ENCODE measurements at places on chromosomes 5 and 9.
A peak's percentile ranks its signal among the peaks of the same experiment; 100 is the strongest.

DNA sequence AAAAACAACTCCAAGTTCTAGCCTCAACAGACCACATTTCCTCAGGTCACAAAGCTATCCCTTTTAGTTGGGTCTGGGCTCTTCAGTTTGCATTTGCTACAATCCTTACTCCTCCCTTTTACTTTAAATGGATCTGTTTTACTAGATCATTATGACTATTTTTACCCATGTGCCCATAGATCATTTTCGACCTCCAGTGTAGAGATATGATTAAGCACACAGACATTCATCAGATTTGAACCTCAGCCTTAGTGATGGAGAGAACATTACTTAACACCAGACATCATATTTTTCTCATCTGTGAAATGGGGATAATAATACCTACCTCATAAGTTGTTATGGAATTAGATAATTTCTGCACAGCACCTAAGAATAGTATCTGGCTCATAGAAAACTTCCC, 141.9 kb downstream of the NPR3 start:
- no peak for DNase-seq

- DNase-seq: no peak
Observed at GRCh38 chr9:76592974-76593347, 134.0 kb downstream of the GCNT1 start.

DNA sequence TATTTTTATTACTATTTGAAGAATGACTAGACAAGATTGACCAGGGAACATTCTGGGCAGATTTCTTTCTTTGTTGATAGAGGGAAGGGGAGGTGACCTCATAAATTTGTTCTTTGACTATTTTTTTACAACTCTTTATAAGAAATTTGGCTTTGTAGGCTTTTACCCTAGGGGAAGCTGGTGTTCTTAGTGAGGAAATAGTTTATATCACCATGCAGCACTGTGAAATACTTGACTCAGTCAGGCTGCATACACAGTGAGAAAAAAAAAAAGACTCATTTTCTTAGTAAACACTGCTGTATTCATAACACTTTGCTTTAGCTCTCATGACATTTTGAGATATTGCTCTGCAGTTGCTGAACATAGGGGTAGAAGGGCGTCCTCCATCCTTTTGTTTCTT, 336.6 kb upstream of the PIK3R1 start:
- DNase-seq: no peak

DNA sequence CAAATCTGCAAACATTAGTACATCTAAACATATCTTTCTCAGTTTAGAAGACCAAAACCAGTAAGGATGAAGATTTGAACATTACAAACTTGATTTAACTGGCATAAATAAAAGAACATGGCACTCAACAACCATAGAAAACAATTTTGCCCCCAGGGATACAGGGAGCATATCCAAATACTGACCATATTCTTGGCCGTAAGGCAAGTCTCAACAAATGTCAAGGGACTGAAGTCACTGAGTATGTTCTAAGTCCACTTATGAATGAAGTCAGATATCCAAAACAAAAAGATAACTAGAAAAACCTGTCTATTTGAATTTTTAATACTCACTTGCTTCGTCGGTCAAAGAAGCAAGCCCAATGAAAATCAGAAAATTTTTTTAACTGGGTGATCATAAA, 14.1 kb downstream of the FEM1C start:
- DNase-seq: no peak

DNA sequence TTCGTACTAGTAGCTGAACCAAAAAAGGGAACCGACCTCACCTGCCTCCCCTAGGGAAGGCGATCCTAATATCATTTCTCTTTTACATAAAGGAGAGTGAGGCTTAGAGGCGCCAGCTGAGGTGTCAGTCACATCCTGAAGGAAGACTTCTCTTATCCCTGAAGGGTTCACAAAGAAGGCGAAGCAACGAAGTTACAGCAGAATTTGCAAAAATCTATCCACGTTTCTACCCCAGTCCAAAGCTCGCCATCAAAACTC, 598 bp upstream of the KIAA1191 start:
- no peak for DNase-seq

GRCh38 chr9:94925751-94926430, 199.4 kb downstream of the AOPEP start:
- DNase-seq: no peak

DNA sequence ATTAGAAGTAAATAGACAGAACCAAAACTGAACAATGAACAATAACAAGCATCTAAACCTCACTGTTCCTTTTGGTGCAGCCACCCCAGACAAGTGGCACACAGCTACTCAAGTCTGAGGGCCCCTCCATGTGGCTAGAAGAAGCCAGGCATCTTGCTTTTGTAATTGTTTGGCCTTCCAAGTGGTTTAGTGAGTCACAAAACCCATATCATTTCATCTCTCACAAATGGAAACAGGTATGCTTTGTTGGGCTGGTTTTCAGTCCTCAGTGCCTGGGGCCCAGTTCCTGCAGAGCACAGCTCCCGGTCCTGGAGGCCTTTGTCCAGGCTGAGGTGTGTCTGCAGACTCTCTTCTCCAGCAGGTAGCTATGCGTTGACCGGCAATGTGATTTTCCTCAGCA, 16.7 kb downstream of the PRLR start:
- DNase-seq: no peak

- DNase-seq: no peak
Observed at GRCh38 chr5:166358127-166358830, 1933.2 kb upstream of the WWC1 start.

- DNase-seq: no peak
Observed at GRCh38 chr5:132054031-132054696, 6.3 kb upstream of the IL3 start.

DNA sequence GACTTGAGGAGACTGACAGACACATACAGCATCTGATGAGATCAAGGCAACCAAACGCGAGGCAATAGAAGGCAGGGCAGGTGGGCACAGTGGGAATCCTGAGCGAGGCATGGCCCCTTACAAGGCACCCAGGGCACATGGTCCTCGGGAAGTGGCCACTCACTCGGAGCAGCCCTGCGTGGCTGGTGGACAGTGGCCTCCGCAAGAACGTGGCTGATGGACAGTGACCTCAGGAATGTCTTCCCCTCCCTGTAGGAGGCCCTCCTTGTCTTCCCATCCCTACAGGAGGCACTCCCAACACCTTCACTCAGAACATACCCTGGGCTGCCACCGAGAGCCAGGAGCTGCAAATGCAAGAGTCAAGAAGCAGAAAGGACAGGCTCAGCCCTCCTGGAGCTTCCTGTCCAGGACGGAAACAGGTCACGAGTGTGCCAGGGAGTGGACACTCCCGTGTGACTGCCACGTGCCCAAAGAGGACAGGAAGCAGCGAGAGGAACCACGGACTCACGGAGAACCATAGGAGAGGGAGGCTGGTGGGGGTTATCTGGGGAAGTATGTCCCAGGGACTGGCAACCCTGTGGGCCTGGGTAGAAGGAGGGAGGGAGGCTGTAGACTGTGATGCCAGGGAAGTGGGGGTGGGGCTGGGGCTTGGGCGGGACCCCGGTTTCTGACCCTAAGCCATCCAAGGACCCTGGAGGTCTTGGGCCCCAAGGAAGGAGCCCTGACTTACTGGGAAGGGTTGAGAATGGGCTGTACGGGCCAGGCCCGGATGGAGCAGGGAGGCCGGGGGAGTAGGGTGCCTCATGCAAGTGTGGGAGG, 321.9 kb upstream of the IRX4 start:
- DNase-seq: no peak

DNA sequence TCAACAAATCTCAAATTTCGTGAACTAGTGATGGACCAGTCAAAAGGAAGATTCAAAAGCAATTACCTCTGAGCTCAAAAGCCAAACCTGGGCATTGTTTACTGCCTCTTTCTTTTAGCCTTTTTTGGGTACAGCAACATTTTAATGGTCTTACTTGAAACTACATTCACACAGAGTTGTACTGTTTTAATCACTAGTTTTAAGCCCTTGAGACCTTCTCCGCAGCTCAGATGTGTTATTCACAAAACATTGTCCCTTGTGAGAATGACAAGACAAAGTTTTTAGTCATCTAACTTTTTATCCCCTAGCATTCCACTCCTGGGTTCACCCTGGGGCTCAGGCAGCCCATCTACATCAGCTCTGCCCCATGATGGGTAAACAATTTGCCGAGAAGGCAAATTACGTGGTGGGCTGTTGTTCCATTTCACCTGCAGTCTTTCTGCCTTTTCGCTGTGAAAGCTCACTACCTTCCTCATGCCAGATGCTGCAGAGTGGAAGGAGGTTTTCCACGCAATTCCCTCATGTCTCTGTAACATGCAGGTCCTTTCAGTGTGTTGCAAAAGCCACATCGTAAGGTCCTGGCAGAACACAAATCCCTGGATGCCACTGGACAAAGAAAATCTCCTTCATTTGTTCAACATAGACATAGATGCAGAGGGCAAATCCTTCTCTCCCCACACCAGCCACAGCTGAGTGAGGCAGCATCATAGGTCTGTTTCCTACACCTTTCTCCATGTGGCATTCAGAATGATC, 175.7 kb downstream of the EBF1 start:
- DNase-seq: no peak

DNA sequence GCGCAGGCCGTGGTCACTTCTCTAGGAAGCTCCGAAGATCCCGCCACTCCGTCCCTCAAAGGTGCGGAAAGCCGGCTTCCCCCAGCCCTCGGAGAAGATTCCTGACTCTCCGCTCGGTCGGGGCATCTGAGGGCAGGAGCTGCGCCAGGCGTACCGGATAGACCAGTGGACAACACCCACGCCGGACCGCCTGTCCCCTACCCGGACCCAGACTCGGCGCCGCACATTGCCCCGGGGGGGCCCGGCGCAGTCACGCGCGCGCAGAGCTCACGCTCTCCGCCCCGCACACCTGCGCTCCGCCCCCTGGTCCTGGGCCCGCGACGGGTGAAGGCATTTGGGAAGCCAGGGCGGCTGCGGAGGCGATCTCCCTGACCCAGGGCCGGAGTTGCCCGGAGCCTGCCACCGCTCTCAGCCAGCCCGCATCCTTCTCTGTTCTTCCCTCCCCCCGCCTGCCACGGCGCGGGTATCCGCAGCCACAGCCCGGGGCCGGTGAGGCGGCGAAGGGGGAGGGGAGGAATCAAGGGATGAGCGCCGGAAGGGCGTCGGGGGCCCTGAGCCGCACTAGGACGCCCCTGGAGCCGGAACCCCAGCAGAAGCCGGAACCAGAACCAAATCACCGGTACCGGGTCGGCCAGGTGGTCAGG, 448 bp downstream of the RELL2 start:
- no peak for DNase-seq

- DNase-seq: no peak
Observed at GRCh38 chr5:59185757-59186385, 603.0 kb downstream of the RAB3C start.

- no peak for DNase-seq
Observed at GRCh38 chr5:65332591-65332990, 149.1 kb downstream of the ADAMTS6 start.

- no peak for DNase-seq
Observed at GRCh38 chr5:54964405-54964804, 21.0 kb downstream of the ESM1 start.

GRCh38 chr5:167720259-167720658, 571.2 kb upstream of the WWC1 start:
- no peak for DNase-seq

- DNase-seq: no peak
Observed at GRCh38 chr5:33762859-33763258, 128.9 kb downstream of the ADAMTS12 start.

GRCh38 chr5:120055858-120056257, 408.2 kb upstream of the PRR16 start:
- DNase-seq: no peak

- no peak for DNase-seq
Observed at GRCh38 chr5:98905857-98906688, 22.7 kb downstream of the CHD1 start.

- peak; percentile 11 for DNase-seq
Observed at GRCh38 chr9:2018162-2018643, 3.1 kb downstream of the SMARCA2 start.

GRCh38 chr5:169921949-169922348, 58.3 kb downstream of the INSYN2B start:
- no peak for DNase-seq

GRCh38 chr5:120600639-120601038, 136.5 kb downstream of the PRR16 start:
- no peak for DNase-seq

DNA sequence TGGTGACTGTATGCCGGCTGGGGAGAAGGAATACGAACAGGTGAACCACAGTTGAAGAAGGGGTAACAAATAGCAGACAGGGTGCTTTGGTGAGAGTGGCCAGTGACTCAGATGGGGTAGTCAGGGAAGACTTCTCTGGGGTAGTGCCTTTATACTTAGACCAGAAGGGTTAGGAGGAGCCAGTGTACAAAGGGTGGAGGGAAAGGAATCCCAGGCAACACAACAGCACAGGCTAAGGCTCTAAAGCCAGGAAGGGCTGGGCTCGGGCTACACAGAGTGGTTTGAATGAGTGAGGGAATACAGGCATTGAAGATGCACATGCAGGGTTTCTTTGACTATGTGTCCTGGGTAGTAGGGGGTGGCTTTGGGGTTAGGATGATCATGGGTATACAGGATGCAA, 70.6 kb upstream of the CXCL14 start:
- DNase-seq: no peak

DNA sequence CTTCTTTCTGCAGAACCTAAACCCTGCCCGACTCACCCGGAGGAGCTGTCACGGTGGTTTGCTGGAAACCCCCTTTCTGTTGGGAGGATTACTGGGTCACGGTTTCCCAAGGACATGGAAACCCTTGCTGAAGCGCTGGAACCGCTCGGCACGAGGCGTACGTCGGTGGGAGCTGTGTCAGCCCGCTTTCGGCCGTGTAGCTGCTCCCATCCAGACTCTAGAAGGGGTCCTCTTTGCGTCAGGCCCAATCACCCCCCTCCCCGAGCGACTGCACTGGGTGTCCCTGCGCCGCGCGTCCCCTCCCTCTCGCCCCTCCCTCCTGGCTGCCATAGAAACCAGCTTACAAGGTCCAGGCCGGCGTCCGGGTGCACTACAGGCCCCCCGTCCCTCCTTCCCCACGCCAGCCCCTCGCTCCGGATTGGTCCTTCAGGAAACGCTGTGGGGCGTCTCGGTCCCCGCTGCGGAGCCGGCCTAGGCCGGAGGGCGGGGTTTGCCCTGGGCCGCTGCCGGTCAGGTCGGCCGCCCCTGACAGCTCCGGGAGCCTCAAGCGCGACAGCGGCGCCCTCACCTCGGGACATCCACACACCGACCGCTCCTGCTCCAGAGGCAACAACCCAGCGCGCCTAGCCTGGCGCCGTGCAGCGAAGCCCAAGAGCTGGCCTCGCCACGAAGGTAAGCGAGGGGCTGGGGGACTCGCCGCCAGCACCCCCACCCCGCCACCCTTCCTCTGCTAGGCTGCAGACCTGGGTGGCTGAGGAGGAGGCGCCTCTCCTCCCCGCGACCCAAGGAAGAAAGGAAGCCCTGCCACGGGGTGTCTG, at the start of gene NIM1K:
NIM1K (plus strand) TSS at position 486 of the 818 bp plus-strand sequence. CDS start 53,551 bp downstream, outside the sequence.
- peak; percentile 56 for DNase-seq

Measured in 8988T (cell line).